Muscle of leg (tissue), 16 donors: ENCODE measurements at places on chromosomes 1 and 21. TPM values are rescaled to one million over a fixed set of nuclear protein-coding genes. Genes with fewer than 3 reads are reported as not detected.

- H3K27ac ChIP-seq: peak overlapping the region; percentile 98
- peak overlapping the region; percentile 14 for H3K4me3 ChIP-seq
- peak; percentile 94 for DNase-seq
Observed at GRCh38 chr1:156129687-156130577, 15.4 kb downstream of the LMNA start.

DNA sequence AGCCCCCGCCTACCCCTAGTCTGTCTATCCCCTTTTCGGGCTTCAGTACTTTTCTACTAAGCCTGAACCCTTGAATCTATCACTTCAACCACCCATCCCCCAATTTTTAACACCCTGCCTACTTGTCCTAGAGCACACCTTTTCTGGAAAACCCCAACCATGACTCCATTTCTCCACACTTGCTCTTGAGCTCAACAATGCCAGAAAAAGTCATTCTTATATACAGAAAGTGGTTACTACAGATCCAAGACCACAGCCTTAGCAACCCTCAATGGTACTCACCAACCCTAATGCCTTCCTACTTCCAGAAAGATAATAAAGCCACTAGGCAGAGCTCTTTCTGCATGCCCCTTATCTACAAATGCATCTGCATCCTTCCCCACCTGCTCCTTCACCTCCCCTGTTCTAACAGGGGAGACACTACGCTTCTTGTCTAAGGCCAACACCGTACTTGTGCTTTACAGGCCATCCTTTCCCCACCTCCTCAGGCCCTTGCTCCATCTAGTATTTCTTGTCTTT, 41.2 kb downstream of the DMAP1 start:
- no peak for DNase-seq
- H3K27me3 ChIP-seq: no peaks in the 10 kb centered on the region
- H3K27ac ChIP-seq: no peak overlapping the region

- H3K27ac ChIP-seq: no peak overlapping the region
- H3K4me3 ChIP-seq: no peak overlapping the region
- no peak for DNase-seq
- peaks cover 7% of the 10 kb centered on the region for H3K27me3 ChIP-seq
Observed at GRCh38 chr1:204031098-204031710, 41.7 kb upstream of the SOX13 start.

DNA sequence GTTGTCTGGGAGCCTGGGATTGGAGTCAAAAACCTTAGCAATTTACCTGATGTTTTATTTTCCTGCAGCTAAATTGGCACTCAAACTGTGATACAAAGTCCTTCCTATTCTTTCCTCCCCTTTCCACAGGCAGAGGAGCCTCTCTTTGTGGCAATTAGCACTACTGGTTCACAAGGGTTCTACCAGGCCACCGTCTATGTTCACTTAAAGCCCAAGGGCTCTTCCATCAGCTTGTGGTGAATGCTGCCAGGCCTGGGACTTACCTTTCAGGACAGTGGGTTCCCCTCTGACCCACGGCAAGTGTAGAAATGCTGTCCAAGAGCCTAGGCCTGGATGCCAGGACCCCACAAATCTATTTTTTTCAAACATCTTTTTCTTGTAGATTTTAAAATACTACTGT, 251.9 kb upstream of the B3GALT2 start:
- H3K36me3 ChIP-seq: no peaks in the 10 kb centered on the region
- no peak overlapping the region for H3K4me3 ChIP-seq
- H3K27ac ChIP-seq: no peak overlapping the region

Gene GGPS1
- total RNA-seq: 30.3 TPM
